ENCODE measurements at places on chromosomes 3 and 15.
A peak's percentile ranks its signal among the peaks of the same experiment; 100 is the strongest.

GRCh38 chr15:67884514-67885174 is 44.8 kb upstream of the RNU6-1 start:
- DNase-seq, result peak; percentile 26

GRCh38 chr15:27448986-27449385 is 478.0 kb downstream of the GABRG3 start:
- no peak for DNase-seq

GRCh38 chr15:49084285-49084570 is 38.0 kb upstream of the SECISBP2L start:
- no peak for DNase-seq

GRCh38 chr15:66132251-66132816 is 121.2 kb downstream of the MEGF11 start:
- DNase-seq, result no peak

DNA sequence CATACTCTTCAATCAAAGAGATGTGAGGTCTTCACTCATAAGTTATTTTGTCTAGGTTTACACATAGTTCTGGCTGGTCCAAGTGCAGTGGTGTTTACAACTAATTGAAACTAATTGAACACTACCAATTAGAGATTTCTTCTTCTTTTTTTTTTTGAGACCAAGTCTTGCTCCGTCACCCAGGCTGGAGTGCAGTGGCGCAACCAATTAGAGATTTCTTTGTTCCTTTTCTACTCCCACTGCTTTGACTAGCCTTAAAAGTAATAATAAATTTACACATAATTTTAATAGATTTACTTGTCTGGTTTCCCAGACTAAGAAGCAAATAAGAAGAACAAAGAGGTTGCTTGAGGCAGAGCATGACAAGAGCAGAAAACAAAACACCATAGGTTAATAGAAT is 6.7 kb upstream of the DENND6A start:
- no peak for DNase-seq

DNA sequence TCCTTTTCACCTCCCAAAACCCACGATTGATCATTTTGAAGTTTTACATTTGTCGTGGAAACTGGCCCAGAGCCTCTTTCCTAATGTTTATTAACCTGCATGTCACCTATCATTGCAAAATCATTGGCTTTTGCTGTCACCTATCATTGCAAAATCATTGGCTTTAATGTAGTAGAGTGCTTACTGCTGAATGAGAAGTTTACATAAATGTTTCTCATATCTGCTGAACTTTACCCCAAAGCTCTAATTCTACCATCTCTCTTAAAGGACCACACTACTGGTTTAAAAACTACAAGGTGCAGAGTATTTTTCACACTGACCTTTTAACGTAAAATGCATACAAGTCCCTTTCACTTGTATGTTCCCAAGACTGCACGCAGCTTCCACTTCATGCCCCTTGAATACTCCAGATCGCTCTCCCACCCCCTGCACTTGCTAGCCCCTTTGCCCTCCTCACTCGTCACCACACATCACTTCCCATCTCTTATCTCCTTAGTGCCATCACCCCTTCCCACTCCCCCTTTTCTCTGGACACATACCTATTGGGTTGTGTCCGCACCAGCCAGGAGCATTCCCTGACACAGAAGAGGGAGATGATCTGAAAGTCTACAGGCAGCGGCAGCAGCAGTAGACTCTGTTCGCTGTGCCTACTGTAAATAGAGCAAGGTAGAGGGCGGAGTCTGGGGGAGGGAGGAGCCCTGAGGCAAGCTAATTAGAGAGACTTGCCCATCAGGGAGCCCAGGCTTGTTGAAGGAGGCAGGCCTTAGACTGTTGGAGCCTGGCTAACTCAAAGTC is 30.2 kb upstream of the ATOSA start:
- DNase-seq, result no peak

- DNase-seq, result no peak
These were observed 524.4 kb upstream of the RGMA start for GRCh38 chr15:93613386-93613785.

GRCh38 chr3:59992578-59992977 is 942.8 kb upstream of the CFAP20DC start:
- no peak for DNase-seq

- DNase-seq, result no peak
These were observed 95.1 kb upstream of the TNFAIP8L3 start for GRCh38 chr15:51189669-51190385.

DNA sequence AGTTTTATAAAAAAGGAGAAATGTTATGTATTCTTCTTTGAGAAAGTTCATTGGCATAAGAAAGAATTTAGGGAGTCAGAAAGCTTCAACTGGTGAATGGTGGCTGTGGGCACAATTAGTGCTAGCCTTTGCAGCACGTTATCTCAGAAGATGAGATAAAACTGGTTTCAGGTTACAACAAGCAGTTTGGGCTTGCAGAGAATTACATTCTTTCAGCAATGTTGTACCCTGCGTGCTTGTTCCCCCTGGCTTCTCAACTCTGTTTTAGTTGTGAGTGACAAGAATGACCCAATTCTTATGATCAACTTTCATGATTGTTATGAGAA is 31.6 kb upstream of the ACP3 start:
- DNase-seq, result no peak

DNA sequence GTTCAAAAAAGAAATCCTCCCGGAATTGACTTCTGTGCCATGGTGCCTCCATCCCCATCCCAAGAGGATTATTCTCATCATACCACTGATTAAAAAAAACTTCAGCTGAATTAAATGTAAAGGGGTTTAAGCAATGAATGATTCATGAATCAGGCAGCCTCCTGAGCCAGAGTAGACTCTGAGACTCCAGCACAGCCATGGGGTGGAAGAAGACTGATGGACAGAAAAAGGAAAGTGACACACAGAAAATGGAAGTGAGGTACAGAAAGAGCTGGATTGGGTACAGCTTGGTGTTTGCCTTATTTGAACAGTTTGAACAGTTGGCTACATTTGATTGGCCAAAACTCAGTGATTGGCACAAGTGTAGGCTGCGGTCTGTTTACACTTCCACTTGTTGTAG is 224.8 kb upstream of the ATP10A start:
- DNase-seq, result no peak

- DNase-seq, result no peak
These were observed 103.2 kb upstream of the PPP2R3A start for GRCh38 chr3:135862361-135862760.

GRCh38 chr3:66140106-66140505 is 80.7 kb upstream of the SLC25A26 start:
- no peak for DNase-seq

DNA sequence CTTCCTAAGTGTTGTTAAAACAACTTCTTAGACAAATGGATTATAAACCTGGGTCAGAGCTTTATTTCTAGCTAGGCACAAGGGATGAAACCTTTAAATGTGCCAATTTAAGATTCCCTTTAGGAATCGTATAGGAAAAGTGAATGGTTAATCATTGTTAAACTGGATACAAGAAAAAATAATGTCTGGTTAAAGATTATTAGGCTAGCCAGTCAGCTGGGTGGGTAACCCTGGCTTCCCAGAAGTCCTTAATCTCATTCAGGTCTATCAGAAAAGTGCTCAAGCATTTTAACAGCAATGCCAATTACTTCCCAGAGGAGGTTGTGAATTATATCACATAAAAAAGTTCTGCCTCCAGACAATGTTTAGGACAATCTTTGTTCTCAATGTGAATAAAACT is 37.6 kb downstream of the NANOGP8 start:
- DNase-seq, result no peak

GRCh38 chr3:120338517-120338916 is 10.6 kb downstream of the LRRC58 start:
- DNase-seq, result no peak

- DNase-seq, result no peak
These were observed 142.1 kb upstream of the RAD18 start for GRCh38 chr3:9105421-9105820.

DNA sequence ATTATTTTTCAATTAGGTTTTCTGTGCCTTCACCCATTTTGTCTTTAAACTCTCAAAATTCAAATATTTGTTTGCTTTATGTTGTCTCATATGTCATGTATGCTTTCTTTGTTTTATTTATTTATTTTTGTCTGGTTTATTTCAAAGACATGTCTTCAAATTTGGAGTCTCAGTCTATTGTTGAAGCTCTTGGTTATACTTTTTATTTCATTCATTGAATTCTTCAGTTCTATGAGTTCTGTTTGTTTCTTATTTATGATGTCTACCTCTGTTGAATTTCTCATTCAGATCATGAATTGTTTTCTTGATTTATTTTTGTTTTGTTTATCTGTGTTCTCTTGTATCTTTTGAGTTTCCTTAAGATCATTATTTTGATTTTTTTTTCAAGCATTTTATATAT is 55.6 kb downstream of the AP4E1 start:
- no peak for DNase-seq

DNA sequence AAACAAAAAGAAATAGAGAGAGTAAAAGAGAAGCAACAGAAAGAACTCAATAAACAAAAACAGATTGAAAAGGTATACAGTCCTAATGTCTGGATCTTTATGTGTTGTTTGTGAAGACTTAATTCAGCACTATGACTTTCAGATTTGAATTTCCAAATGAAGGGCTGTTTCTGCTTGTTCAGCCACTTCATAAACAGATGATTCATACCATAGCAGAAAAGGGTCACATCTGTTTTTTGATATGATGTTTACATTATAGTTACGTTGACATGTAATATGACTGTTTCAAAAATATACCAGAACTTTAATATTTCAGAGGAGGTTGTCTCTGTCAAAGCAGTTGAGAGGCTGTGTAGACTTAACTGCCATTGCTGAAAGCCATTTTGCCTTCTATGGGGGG is 24.1 kb downstream of the ASB14 start:
- no peak for DNase-seq

DNA sequence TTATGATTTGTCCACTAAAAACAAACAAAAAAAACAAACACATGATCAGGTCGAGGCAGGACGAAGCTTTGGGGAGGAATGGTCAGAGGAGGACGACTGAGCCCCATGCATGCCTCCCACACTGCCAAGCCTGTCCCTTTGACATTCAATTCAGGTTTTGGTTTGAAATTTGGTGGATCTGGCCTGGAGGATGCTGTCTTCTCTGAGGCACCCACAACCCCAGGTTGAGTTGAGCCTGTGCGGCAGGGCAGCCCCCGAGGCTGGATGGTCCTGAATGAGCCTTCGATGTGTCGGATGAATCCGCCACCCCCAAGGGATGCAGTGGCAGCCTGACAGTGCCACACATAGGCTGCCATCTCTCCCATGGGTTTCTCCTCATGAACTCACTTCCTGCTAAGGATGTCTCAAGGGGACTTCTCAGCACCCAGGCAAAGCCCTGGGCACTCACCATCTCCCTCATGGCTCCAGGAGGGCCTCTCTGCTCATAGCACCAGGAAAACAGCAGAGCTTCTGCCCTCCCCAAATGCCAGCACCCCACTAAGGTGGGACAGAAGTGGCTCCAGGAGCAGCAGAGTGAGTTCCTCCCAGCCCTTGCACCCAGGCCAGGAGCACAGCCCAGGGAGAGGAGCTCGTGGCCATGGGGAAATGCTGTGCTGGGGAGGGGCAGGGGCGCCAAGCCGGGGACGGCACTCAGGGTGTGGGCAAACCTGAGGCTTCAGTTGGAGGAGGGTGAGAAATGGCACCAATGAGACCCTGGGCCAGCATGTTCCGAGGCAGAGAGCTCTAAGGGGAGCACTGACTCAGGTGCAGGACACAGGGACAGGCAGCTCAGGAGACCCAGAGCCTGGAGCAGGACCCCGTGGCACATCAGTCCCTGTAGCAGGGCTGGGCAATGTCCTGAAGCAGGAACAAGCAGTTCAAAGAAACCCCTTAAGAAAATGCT is 18.5 kb downstream of the PRR23E start:
- no peak for DNase-seq

DNA sequence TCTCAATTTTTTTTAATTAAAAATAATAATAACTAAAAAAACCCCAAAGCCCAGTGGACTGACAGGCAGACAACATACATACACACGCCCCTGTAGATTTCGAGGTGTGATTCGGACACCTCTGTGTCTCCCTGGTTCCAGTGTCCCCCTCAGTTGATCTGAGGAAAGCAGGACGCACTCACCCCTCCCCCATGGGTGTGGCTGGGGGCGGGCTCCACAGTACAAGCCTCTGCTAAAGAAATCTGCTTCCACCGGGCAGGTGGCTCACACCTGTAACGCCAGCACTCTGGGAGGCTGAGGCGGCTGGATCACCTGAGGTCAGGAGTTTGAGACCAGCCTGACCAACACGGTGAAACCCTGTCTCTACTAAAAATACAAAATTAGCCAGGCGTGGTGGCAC is 33.8 kb upstream of the BLM start:
- no peak for DNase-seq

DNA sequence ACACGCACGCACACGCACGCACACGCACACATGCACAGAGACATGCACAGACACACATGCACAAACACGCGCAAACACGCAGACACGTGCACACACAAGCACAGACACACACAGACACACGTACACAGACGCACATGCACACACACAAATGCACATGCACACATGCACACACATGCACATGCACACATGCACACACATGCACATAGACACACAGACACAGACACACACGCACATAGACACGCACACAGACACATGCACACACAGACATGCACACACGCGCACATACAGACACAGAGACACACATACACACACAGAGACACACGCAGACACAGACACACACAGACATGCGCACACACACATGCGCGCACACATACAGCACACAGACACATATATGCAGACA is 26.4 kb upstream of the PIGZ start:
- DNase-seq, result no peak

DNA sequence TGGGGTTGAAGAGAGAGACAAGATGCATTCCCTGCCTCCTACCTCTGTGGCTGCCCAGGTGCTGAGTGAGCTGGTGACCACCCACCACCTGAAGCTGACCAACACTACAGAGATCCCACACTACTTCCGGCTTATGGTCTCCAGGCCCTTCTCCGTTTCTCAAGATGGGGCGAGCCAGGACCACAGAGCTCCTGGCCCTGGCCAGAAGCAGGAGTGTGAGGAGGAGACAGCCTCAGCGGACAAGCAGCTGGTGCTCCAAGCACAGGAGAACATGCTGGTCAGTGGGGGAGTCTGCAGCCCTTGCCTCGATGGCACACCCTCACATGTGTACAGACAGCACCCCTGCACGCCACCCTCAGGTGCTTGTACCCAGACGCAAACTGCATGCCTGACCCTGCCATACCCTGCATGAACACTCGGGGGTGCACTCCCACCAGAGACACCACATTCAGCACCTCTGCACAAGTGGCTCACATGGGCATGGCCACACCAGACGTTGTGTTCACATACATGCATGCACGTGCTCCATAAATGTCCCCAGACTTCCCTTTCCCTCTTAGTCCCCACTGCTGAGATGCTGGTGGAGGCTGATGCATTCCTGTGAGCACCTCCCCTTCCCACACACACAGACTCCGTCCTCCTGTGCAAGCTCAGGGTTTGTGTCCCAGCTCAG is 19.0 kb downstream of the ACAA1 start:
- DNase-seq, result peak; percentile 50

- DNase-seq, result no peak
These were observed 298.8 kb upstream of the PLSCR5 start for GRCh38 chr3:146903927-146904326.

GRCh38 chr3:98623572-98624280 is 30.3 kb upstream of the CPOX start:
- no peak for DNase-seq

- no peak for DNase-seq
These were observed 32.1 kb downstream of the MESD start for GRCh38 chr15:80957556-80957955.
